ENCODE measurements at places on chromosomes 4 and X. TPM values are rescaled to one million over a fixed set of nuclear protein-coding genes. Genes with fewer than 3 reads are reported as not detected.

- DNase-seq = no peak
Measured at GRCh38 chr4:57504139-57504538, 394.0 kb upstream of the IGFBP7 start.

GRCh38 chr4:118969359-118969758, 80.7 kb downstream of the SYNPO2 start:
- DNase-seq = peak; percentile 37

DNA sequence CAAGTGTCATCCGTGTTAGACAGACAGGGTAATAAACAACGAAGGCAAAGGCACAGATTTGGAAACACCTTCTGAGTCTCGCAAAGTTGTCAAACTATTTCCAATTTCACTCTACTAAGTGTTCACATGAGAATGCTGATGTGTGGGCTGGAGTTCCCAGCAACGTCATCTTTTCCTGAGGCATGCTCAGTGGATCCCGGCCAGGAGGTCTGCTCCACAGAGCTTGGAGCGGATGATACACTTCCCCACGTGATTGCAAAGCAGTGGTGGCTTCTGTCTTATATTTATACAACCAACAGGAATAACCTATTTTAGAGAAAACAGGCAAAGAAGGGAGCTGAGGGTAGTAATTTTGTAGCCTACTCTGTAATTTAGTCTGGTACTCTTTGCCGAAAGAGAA, 40.1 kb upstream of the PDK3 start:
- DNase-seq = no peak

- no peak for DNase-seq
Measured at GRCh38 chrX:31376408-31377022, 304.7 kb upstream of the FTHL17 start.

- DNase-seq = no peak
Measured at GRCh38 chrX:130560544-130560943, 158.8 kb downstream of the RBMX2 start.

GRCh38 chr4:128528793-128529553, 241.4 kb upstream of the PGRMC2 start:
- peak; percentile 55 for DNase-seq

DNA sequence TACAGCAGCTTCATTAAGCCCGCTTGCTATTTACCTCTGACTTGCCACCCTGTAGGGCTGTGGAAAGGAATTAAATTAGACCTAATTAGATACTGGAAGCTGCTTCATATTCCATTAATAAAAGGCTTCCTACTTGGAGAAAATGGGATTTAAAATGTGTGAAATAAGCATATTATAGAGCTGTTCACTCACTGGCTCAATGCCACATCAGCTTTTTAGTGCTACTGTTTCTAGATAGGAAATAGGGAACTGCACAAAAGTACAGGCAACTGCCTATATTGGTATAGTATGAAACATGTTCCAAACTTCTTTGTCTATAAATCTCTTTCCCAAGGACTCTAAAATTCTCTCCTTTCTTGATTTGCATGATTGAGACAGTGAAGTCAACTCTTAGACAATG, 407.9 kb upstream of the AADAT start:
- DNase-seq = no peak

- DNase-seq = no peak
Measured at GRCh38 chrX:69361311-69361845, 142.7 kb upstream of the NALF2 start.

GRCh38 chrX:79133904-79134303, 10.6 kb upstream of the GPR174 start:
- no peak for DNase-seq

- DNase-seq = no peak
Measured at GRCh38 chrX:52556741-52557140, 39.9 kb upstream of the XAGE1B start.

- no peak for DNase-seq
Measured at GRCh38 chr4:55086578-55086977, 38.8 kb downstream of the KDR start.

DNA sequence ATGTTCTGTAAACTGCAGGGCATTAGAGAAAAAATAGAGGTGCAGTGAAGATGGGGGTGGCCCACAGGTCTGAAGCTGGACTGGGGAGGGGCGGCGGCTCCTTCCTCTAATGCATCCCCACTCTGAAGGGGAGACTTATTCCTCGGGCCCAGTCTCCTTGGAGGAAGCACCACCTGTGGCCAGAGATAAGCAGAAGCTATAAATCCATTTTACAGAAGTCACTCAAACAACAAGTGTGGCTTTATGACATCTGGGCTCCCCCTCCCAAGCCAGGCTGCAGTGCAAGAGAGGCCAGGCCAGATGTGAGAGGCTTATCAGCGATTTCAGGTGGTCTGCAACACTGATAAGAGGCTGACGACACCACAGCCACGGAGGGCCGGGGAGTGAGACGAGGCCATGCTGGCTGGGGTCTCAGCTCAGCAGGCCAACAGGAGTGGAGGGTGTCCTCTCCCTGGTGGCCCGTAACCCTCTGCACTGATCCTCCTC, 15.8 kb downstream of the CYTL1 start:
- no peak for DNase-seq

DNA sequence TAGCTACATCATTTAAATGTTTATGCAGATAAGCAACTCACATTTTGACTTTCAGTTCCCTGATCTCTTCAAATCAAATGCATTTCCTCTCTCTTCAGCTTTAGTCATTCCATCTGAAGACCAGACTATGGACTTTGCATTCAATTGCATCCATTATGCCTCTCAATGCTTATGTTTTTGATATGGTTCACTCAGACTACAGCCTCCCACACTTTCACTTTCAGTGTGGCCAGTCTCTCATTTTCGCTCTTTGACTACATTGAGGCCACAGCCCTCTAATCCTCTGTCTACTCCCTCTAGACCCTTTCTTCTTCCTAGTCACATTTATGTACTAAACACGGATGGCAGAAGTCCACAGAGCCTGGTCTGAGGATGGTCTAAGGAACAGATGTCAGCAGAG, 24.5 kb upstream of the VEGFC start:
- DNase-seq = no peak

- DNase-seq = no peak
Measured at GRCh38 chr4:79575709-79576428, 167.8 kb upstream of the GK2 start.

DNA sequence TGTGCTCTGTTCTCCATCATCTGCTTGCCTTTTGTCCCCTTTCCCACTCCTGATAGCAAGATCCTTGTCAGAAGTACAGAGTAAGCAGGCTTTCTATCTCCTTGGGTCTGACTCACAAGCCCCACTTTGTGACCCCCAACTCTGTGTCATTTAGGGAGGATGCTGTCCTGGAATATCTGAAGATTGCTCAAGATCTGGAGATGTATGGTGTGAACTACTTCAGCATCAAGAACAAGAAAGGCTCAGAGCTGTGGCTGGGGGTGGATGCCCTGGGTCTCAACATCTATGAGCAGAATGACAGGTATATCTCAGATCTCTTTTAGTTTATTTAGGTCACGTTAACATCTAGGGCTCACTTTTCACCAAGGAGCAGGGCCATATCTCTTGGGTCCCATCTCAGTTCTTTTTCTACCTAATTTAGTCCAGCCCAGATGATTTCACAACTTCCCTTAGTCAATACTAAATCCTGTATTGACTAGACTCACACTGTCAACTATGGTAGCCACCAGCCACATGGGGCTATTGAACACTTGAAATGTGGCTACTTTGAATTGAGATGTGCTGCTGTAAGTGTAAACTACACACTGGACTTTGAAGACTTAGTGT, 64.3 kb downstream of the MSN start:
- DNase-seq = no peak

GRCh38 chr4:139942241-139942640, 211.7 kb downstream of the MAML3 start:
- DNase-seq = no peak

The ZFX gene
- 45.1 TPM for total RNA-seq

The IL2 gene
- not detected for total RNA-seq

The PPBP gene
- total RNA-seq = not detected

The SPINK2 gene
- not detected for total RNA-seq

The MAGEB1 gene
- total RNA-seq = not detected

The TLR3 gene
- 8.0 TPM for total RNA-seq

The TCP11X2 gene
- not detected for total RNA-seq

The RIPPLY1 gene
- total RNA-seq = 0.31 TPM

All from Calu3 (cell line).